ENCODE measurements at places on chromosomes 3 and 15. TPM values are rescaled to one million over a fixed set of nuclear protein-coding genes. Genes with fewer than 3 reads are reported as not detected.
A peak's percentile ranks its signal among the peaks of the same experiment; 100 is the strongest.

The AMOTL2 gene
- total RNA-seq: 195 TPM

The P3H2 gene
- 132 TPM for total RNA-seq

DNA sequence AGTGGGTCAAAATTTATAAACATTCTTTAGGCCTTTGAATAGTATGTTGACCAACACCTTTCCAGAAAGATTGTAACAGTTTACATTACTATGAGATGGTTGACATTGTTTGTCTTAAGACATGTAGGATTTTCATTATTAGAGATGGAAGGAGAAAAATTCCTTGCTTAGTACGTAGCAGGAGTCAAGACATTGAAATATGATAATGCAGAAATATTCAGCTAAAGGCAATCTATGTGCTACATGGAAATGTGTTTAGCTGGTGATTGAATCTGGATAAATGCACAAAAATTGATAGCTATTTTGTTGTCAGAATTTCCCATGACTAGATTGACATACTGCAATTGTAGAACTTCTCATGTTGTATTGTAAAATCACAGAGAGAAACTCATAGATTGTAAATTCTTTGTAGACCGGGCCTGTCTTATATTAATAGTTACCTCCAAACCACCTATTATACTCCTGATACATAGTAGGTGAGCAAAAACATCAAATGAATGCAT, 370.4 kb upstream of the CBLB start:
- H3K4me3 ChIP-seq: no peak overlapping the region

DNA sequence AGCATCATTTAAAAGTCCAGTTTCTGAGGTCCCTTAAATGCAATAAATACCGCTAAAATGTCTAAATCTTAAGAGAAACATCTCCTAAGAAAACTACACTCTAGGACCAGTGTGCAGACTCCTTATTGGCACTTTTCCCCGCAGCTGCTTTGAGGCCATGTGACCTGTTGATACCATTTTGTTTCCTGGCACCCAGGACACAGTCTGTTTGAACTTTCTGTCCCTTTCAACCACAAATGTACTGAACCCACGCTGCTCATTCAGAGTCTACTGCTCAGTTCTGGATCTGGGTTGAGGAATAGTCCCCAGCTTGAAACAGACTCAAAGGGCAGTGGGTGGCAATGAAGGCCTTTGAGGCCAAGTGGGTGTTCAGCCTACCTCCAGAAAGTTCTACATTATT, 17.1 kb downstream of the LDHAL6B start:
- H3K27me3 ChIP-seq: no peaks in the 10 kb centered on the region
- H3K4me1 ChIP-seq: peaks cover 43% of the 10 kb centered on the region
- peak; percentile 15 for DNase-seq
- peaks cover 29% of the 10 kb centered on the region for H3K36me3 ChIP-seq
- H3K4me3 ChIP-seq: no peak overlapping the region

DNA sequence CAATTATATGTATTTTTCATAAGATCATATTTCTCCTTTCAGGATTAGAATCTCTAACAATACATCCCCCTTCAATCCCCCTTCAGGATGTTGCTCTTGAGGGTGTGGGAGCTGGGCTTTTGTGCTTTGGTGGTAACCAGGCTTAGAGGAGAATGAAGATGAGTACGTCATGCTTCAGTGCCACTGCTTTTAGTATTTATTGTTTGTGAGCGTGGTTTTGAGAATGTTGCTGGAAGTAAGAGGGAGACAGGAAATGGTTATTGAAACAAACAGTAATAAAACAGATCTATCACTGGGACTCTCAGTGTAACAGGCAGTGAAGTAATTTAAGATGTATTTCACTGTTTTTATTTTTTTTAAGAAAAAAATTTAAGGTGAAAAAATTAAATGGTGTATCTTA, 35.3 kb downstream of the GBE1 start:
- H3K4me1 ChIP-seq: peaks cover 54% of the 10 kb centered on the region
- no peak for DNase-seq
- no peaks in the 10 kb centered on the region for H3K36me3 ChIP-seq
- no peak overlapping the region for H3K4me3 ChIP-seq
- peak overlapping the region; percentile 84 for H3K27ac ChIP-seq

GRCh38 chr3:187183210-187183862, 13.9 kb upstream of the RTP1 start:
- H3K27me3 ChIP-seq: peaks cover 13% of the 10 kb centered on the region
- DNase-seq: no peak
- H3K27ac ChIP-seq: no peak overlapping the region
- no peak overlapping the region for H3K4me3 ChIP-seq
- no peaks in the 10 kb centered on the region for H3K36me3 ChIP-seq

GRCh38 chr15:87121336-87121735, 1041.7 kb downstream of the AGBL1 start:
- H3K4me1 ChIP-seq: no peaks in the 10 kb centered on the region
- DNase-seq: no peak
- H3K27ac ChIP-seq: no peak overlapping the region
- no peaks in the 10 kb centered on the region for H3K27me3 ChIP-seq
- no peaks in the 10 kb centered on the region for H3K36me3 ChIP-seq
- no peak overlapping the region for H3K4me3 ChIP-seq

- no peak overlapping the region for H3K4me3 ChIP-seq
- H3K27me3 ChIP-seq: no peaks in the 10 kb centered on the region
- no peak for DNase-seq
- no peaks in the 10 kb centered on the region for H3K4me1 ChIP-seq
- H3K27ac ChIP-seq: no peak overlapping the region
- no peaks in the 10 kb centered on the region for H3K36me3 ChIP-seq
Observed at GRCh38 chr15:83904107-83905040, 250.5 kb downstream of the ADAMTSL3 start.

The SCG5 gene
- total RNA-seq: 0.54 TPM

DNA sequence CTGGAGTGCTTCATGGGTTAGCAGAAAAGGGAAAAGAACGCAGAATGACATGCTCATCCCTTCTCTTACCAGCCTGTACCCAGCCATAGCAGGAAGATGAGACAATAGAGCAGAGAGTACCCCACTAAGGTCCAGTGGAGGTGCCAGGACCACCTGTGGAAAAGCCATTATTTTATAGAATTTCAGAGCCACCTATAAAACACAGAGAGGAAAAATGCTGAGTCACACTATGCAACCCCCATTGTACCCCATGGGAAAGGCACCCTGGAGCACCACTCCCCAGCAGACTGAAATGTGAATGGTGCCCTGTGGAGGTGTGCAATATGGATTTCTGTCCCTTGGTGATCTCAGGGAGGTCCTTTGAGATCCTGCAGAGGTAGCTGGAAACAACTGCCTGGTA, 97.2 kb downstream of the HES1 start:
- H3K36me3 ChIP-seq: peaks cover 7% of the 10 kb centered on the region
- peaks cover 12% of the 10 kb centered on the region for H3K4me1 ChIP-seq
- no peak overlapping the region for H3K4me3 ChIP-seq
- DNase-seq: no peak

The CLDN18 gene
- total RNA-seq: not detected

The KBTBD13 gene
- not detected for total RNA-seq

Data from osteocyte (in vitro differentiated cells).